SK-N-MC (cell line): ENCODE measurements at places on chromosomes 5 and 9.

DNA sequence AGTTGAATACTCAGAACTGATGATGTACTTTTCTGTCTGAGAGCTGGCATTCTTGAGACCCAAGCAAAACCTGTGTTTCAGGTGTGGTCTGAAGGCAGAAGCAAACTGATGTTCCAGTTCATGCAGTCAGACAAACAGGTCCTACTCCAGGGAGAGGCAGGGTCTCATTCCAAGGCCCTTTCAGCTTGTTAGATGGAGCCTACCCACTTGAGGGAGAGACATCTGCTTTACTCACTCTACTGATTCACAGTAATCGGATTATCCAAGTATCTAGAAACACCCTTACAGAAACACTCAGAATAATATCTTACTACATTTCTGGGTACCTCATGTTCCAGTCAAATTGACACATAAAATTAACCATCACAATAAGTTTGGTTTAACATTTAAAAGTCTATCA lies 207.8 kb downstream of the KDM4C start:
- no peak for DNase-seq

DNA sequence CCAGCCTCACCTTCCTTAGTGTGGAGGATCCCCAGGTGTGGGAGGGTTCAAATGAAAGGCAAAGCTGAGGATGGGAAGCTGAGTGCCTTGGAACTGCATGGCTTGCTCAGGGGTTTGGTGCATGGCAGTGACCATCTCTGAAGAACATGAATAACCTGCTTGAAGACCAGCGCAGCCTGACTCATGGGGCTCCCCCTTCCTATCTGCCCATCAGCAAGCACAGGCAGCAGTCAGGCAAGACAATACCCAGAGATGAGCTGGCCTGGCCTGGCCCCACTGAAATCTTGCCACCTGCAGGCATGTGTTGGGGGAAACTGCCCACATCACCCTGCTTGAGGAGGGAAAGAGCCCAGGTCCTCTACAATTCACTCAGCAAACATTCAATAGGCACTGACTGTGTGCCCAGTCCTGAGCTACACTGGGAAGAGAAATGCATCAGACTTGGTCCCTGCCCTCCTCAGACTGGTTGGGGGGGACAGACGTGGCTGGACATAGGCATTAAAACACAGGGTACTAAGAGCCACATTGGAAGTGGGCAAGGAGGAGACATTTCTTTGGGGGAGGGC lies 105.0 kb upstream of the ALDH1B1 start:
- DNase-seq, result no peak

DNA sequence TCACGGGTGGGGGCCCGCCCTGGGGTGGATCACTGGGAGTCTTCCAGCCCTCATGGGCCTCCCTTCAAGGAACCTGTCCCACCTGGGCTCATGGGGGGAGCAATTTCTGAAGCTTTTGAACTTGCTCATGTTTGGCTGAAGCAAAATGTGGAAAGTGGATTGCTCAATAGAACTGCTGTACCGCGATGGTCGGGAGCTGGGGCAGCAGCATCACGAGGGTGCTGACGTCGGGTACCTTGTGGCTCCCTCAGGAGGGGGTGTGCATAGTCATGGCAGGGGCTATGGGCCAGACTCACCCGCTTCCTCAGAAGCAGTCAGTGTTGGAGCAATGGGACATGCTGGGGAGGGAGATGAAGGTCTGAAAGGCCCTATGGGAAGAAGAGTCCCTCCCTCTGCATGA lies 57.9 kb downstream of the PRRT1B start:
- DNase-seq, result no peak

- no peak for DNase-seq
Observed at GRCh38 chr9:107214915-107215314, 68.2 kb upstream of the RAD23B start.

- no peak for DNase-seq
Observed at GRCh38 chr9:76018761-76019160, 128.3 kb downstream of the PCSK5 start.

GRCh38 chr5:120655828-120656435 lies 191.8 kb downstream of the PRR16 start:
- DNase-seq, result peak; percentile 37

- DNase-seq, result no peak
Observed at GRCh38 chr5:95564450-95564849, 9.5 kb downstream of the ARSK start.

DNA sequence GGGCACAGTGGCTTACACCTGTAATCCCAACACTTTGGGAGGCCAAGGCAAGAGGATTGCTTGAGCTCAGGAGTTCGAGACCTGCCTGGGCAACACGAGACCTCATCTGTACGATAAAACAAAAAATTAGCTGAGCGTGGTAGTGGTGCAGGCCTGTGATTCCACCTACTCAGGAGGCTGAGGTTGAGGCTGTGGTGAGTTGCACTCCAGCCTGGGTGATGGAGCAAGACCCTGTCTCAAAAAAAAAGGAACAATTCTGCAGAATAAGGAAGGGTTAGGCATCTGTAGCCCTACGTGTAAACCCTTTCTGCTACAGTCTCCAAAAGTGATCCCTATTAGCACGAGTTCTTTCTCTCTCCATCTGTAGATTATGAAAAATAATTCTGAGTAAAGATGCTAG lies 19.9 kb downstream of the CDC26 start:
- no peak for DNase-seq

- DNase-seq, result no peak
Observed at GRCh38 chr5:10546186-10546585, 17.7 kb upstream of the ANKRD33B start.

GRCh38 chr9:134887686-134888602 lies 7.3 kb downstream of the FCN2 start:
- no peak for DNase-seq

DNA sequence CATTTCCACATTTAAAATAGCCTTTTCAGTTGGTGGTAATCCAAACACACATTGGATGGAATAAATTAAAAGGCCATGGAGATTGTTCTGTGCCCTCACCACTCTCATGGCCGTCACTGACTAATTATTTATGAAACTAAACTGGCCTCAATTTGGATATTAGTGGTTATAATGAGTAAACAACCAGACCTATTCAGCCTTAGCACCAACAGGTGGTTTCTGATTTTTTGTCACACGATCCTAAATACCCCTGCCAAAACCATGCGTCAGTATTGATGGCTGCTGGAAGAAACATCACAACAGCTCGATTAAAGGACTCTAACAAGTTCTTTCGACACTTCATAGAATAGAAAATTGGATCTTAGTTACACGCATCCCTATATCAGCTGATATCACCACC lies 276.0 kb upstream of the DAP start:
- no peak for DNase-seq

DNA sequence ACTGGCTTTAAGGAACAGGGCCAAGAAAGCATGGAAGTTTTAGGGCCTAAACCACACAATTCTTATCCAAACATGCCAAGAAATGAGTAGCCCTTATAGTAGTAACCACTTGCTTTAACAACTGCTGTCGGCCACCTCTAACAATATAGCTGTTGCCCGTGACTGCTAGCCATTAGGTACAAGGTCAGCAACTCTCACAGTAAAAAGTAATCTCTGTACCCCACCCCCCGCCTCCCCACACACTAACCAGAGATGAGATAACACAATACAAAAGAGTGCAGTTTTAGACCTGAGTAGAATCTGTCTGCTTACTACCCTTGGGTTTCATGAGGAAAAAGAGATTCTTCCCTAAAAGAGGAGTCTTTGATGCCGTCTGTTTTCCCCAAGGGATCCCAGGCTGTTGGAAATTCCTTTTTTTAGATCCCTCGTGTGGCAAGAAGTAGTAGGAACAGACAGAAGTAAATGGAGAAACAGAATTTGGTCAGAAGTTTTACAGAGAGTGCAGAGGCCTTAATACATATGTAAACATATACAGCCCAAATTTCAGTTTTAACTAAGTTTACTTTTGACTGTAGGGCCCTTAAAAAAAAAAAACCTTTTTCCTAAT lies 94.3 kb downstream of the WDR41 start:
- no peak for DNase-seq

GRCh38 chr9:76716085-76716672 lies 48.1 kb upstream of the PCA3 start:
- DNase-seq, result no peak

GRCh38 chr9:127915801-127916719 lies 781 bp downstream of the ST6GALNAC4 start:
- DNase-seq, result no peak

DNA sequence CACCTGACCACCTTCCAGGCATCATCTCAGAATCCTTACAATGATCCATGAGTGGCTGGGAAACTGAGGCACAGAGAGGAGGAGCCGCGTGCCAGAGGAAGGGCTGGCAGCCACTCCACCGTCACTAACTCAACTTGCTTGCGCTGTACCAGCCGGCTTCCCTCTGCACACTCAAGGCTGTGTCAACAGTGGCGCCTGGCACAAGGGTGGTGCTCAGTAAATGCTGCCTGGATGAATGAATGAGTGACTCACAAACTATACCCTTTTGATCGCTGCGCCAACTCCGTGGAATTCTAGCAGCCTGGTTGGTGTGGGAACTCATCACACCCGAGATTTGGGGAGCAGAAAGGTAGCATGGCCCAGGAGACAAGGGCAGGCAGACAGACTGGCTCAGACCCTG lies 21.9 kb downstream of the PRRX2 start:
- DNase-seq, result no peak

GRCh38 chr5:1901983-1902382 lies 19.3 kb upstream of the IRX4 start:
- no peak for DNase-seq

GRCh38 chr5:96014395-96014794 lies 52.7 kb upstream of the ELL2 start:
- no peak for DNase-seq

DNA sequence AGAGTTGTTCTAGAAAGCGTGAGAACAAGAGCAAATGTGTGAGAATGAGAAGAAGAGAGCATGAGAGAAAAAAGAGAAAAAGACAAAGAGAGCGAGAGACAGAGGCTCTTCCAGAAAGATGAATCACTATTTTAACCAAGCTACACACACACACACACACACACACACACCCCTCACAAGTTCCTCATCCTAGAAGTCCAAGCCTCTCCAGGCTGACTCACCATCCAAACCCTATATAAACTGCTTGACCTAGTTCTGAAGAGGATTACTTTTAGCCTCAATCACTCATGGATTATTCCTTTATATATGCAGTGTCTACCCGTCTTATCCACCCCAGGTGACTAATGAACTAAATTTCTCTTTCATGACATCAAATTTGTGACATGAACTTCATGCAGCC lies 37.6 kb downstream of the C9orf57 start:
- DNase-seq, result no peak

DNA sequence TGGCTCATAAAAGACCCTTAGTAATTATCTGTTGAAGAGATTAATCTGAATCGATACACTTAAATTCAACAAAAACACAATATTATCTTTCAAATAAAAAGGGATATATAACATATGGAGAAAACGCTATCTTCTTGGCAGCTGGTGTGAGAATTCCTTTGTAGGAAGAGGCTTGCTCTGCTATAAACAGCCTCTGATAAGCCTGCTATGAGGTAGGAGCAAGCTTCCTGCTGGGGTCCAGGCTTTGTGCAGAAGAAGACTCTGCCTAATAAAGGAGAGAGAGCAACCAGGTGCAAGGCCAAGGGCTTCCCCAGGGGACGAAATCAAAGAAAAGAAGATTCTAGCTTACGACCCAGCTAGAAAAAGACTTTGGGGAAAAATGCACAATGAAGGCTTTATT lies 43.3 kb upstream of the SSBP2 start:
- DNase-seq, result no peak

- no peak for DNase-seq
Observed at GRCh38 chr9:89596937-89597555, 7.8 kb upstream of the GADD45G start.

DNA sequence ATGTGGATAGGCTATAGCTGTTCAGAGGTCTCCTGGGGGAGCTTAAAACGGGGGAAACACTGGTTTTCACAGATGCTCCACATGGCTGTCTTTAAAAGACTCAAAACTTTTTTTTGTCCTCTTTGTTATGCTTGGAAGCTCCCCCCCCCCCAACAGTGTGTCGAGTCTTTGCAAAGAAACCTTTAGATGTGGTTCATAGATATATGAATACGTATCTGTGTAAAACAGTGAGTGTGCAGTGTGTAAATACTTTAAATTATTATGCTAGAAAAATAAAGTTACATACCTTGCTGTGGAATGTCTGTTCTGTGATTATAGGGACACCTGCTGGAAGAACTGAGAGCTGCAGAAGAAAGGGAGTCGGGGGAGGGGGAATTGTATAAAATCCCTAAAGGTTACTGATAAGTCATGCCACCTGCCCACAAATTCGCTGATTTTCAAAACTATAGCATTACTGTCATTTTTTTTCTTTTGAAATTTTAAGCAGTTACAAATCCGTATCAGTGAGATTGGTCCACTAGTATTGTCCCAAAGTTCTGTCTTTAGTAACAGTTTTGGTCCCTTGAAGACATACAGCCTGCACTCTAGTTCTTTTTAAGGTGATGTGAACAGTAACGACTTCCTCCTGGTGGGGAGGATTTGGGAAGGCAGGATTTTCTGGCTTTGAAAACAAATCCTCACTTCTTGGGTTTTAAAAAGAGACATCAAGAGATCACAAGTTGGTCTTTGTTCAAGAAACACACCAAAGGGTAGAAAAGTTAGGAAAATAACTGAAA lies 22.9 kb downstream of the RGMB start:
- DNase-seq, result no peak

DNA sequence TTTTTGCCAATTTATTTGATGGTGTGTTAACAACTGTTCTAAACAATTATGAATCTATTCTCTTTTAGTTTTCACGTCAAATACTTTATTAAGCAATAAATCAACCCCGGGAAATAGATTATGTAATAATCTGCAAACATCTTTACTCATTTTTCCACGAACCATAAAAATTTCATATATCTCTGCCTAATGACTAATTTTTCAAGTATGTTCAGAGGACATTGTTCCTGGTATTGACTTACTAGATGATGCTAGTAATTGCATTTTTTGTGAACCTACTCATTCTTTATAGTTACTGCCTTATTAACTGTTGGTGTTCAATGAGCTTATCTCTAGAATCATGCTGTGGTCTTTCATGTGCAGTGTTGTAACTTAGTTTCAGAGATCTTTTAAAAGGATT lies 41.0 kb upstream of the FBN2 start:
- no peak for DNase-seq

GRCh38 chr9:90559075-90560073 lies 83.2 kb downstream of the DIRAS2 start:
- no peak for DNase-seq

DNA sequence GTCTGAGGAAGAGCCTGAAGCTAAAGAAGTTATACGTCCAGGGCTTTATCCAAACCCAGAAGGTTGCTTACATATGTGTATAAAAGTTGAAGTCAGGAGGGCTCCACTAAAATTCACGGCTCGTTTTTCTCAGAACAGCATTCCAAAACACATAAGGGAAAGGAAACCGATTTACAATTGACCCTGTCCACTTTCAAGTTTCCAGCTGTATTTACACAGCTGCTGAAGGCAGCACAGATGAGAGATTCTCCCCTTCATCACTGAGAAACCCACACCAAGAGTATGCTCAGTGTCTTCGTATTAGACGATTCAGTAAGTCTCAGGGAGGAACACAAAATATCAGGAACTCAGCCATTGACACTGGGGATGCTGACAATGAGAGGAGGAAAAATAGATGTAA lies 5.9 kb upstream of the NREP start:
- DNase-seq, result no peak

DNA sequence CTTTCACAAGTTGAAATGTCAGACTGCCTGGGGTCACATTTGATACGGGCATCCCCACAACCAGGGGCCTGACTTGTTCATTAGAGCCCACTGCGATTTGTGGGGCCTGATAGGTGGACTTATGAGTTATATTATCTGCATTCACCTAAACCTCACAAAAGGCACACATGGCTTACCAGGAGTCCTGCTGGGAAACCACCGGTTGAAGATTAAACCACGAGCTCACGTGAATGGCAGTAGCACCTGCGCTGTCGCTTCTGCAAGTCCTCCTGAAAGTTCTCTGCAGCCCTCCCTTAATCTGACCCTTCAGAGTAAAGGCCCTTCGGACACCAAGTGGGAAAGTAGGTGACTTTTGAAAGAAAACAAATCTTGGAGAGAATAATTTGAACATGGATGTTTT lies 68.9 kb downstream of the PPIC start:
- DNase-seq, result no peak
